RCC 7860 (cell line): ENCODE measurements at places on chromosomes 1 and 21.

DNA sequence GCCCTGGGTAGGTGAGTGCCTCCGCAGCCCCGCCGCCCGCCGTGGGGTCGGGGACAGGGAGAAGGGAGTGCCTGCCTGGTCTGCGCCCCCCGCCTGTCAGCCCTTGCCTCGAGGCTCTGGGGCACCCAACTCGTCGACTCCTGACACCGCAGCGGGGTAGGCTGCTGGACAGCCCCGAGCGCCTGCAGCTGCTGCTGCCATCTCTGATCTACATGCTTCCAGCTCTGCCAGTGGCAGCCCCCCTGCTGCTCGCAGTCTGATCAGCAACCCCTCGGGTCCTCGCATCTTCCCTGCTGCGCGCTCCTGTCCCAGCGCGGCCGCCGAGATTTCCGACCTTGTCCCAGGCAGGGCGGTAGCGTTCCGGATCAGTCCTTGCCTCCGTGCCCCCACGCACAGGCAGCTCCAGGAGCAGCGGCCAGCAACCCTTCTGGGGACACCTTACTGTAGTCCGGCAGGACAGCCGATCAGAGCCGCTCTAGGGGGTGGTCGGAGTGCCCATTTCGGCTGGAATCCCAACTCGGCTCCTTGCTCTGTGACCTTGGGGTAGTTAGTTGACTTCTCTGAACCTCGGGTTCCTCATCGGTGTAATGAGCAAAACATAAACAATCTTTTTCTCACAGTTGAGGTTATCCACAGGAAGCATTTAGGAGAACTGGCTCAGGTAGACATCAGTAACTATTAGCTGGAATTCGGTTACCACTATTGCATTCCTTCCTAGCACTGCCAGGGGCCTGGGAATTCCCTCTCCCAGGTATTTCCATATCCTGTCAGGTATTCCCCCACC, 540 bp downstream of the BCAN start:
- no peak for DNase-seq

GRCh38 chr1:109990302-109990653, 5.7 kb downstream of the AHCYL1 start:
- DNase-seq, result no peak

DNA sequence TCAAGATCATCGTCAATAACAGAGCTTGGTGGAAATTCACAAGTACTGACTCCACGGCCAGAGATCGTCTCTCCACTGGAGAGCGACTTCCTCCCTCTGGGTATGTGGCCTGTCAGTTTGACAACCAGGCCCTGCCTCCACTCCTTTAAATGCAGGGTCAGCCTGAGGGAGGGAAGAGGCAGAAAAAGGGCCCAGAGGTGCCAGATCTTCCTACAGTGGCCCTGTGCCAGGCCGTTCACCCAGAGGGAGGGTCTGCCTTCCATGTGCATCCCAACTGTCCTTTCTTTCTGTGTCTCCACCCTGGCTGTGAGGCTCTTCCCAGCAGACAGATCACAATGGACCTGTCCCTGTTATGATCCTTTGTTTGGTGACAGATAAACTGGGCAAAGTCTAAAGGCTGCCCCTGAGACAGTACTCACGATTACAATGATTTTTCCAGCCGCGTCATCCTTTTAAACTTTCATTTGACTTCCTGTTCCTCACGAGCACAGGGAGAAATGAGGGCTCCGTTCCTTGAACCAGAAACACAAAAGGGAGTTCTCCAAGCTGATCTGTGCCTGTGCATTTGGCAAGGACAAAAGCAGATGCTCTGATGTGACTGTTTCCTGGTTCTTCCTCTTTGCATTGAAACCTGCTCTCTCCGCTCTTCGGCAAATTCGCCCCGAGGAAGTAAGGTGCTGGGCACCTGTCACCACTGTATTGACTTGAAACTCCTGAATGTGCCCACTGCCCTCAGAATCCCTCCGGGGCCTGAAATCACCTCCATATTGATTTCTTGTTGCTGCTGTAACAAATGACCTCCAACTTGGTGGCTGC, 126.7 kb downstream of the PGBD5 start:
- DNase-seq, result no peak

DNA sequence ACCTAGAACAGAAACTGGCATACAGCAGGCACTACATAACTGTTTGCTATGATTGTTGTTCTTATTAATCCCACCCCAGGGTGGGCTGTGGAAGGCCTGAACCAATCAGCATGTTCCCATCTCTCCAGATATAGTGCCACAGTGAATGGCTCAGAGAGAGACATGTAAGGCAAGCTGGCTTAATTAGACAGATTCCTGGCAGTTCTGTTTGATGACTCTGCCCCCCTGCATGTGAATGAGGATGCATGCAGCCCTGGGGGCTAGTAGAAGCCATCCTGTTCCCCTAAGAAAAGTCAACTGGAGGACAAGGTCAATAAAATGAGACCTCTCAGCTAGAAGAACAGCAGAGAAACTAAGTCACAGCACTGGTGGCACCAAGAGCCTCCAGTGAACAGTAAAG, 130.3 kb downstream of the GLIS1 start:
- no peak for DNase-seq

DNA sequence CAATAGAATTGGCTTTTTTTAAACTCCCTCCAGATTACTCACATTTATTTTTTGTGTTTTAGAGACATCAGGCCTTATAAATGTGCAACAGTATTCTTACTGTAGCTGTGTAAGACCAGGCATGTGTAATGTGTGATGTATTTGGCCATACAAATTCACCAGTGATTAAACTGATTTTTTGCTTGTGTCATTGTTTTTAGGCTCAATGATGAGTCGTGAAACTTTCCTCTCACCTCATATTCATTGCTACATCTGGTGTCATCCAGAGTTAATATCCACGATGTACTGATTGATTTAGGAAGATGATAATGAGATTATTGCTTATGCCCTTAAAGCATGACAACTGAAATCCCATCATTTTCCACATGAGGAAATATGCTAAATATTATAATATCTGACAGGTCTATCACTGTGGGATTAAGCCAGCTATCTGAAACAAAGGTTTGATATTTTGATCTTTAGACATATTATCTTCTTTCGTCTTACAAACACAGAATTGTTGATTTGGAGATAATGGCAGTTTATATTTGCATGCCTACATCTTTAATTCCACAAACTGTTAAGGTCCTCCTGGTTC, 487.9 kb downstream of the PTBP2 start:
- DNase-seq, result no peak

GRCh38 chr1:218034468-218034867, 250.6 kb upstream of the RRP15 start:
- no peak for DNase-seq

GRCh38 chr1:78101514-78101913, 55.7 kb downstream of the GIPC2 start:
- DNase-seq, result peak; percentile 96

DNA sequence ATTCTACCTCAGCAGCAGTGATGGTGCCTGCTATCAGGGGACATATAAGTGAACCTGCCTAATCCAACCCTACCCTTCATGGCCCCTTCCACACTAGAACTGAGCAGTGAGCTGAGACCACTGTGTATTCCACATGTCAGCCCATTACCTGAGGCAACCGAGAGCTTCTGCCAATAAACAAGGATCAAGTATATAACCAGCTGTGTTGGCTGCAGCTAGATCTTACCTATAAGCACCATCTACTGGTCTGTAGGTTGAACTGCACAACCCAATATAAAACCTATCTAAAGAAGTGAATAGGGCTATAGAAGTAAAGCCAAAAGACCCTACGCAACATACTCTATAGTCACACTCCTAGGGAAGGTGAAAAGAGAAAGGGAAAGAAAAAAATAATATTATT, 376.9 kb downstream of the HHIPL2 start:
- DNase-seq, result peak; percentile 70

- no peak for DNase-seq
These were observed 54.3 kb upstream of the C1orf198 start for GRCh38 chr1:230922620-230923019.

DNA sequence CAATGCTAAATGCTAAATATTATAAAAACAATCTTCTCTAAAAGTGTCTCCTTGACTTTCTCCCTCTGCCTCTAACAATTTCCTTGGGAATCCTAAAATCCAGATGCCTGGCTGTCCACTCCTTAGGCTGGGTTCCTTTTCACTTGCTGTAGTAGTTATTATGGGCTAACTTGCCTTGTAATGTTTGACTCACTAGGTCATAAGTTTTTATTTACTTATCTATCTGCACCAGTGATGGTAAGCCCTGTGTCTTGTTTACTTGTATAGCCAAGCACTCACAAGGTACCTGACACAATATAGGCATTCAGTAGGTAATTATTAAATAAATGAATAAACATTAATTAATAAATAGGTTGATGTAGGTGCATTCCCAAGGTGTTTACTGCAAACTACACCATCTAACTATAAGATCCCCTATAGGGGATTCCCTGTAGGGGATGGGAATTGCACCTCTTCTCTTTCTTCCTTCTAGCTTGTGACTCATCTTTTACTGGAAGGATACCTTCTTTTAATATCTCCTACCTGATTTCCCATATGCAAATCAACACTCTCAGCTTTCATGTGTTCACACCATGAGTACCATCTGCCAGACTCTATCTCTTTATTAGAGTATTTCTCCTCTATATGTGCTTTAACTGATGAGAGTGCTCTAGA, 14.7 kb upstream of the CHIA start:
- no peak for DNase-seq

DNA sequence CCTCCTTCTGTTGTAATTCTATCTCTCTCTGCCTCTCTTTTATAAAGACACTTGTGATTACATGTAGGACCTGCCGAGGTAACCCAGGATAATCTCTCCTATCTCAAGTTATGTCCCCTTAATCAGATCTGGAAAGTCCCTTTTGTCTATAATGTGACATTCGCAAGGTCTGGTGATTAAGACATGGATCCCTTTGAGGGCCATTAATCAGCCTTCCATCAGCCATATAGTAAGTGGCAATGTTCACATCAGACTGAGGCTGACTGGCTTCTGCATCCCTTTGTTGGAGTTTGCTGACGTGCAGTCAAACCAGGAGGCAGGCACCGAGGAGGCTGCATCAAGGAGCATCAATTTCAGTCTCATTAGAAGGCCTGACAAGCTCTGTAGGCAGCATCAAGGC, 209.6 kb downstream of the BACH1 start:
- no peak for DNase-seq

- DNase-seq, result no peak
These were observed 34.5 kb downstream of the MAN1C1 start for GRCh38 chr1:25651036-25651640.

DNA sequence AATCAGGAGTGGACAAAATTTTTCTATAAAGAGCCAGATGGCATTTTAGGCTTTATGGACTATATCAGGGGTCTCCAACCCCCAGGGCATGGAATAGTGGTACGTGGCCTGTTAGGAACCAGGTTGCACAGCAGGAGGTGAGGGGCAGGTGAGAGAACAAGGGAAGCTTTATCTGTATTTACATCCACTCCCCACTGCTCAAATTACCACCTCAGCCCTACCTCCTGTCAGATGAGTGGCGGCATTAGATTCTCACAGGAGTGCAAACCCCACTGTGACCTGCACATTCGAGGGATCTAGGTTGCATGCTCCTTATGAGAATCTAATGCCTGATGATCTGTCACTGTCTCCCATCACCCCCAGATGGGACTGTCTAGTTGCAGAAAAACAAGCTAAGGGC, 13.9 kb downstream of the PHTF1 start:
- DNase-seq, result no peak
